NCI-H1694 treated with DMSO at 0.1 percent for 48 hours (cell line): ENCODE measurements at places on chromosomes 5 and 9.
A peak's percentile ranks its signal among the peaks of the same experiment; 100 is the strongest.

GRCh38 chr5:21783074-21783679 is 1070.0 kb downstream of the CDH12 start:
- DNase-seq = no peak

- peak; percentile 50 for DNase-seq
Observed at GRCh38 chr5:16934123-16934522, 2.0 kb downstream of the MYO10 start.

- DNase-seq = peak; percentile 82
Observed at GRCh38 chr9:31799953-31800609, 584.4 kb upstream of the ACO1 start.

DNA sequence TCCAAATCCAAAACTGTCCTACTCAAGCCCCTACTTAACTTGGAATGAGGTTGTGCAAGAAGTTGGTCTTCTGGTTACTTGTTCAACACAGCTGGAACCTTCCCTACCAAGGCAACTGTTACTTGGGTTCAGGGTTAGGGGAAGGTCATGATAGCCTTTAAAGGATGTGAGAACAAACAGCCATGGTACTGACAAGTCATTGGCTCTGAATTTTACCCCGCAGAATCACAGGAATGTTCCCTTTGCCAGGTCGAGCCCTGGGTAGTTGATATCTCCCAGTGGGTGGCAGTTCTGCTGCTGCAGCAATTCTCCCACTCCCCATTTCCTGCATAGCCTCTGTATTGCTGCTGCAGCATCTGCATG is 396.1 kb upstream of the MPDZ start:
- no peak for DNase-seq

DNA sequence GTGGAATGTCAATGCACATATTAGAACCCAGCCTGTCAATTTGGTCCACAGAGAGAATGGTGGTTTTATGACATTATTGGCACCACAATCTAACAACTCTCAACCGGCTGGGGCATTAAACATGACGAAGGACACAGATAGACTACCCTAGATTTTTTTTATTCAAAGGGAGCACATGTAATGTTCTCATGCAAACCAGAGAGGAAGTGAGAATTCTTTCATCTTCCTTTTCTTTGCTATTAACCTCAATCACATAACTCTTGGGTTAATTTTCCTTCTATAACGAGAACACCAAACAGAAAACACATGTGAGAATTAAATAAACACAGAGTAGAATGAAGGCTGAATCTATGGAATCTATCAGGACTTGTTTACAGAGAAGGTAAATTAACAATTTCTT is 94.9 kb upstream of the TNC start:
- no peak for DNase-seq

GRCh38 chr5:172903790-172904189 is 55.4 kb upstream of the RPL26L1 start:
- DNase-seq = no peak

DNA sequence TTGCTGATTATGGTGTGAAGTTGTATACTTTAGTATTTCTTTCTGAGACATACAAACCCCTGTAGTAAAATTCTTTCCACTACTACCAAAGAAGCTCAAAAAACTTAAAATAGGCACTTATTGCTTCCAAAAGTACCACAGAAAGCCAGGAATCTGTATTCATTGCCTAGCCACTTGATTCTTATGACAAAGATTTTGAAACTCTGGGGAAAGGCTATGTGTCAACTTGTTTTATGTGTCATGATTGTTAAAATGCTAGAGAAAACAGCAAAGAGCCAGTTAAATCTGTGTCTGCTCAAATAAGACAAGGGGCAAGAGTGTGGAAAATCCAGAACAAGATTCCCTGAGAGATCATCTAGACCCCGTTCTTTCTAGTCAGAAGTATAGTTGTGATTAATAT is 6.0 kb downstream of the KIF2A start:
- no peak for DNase-seq

DNA sequence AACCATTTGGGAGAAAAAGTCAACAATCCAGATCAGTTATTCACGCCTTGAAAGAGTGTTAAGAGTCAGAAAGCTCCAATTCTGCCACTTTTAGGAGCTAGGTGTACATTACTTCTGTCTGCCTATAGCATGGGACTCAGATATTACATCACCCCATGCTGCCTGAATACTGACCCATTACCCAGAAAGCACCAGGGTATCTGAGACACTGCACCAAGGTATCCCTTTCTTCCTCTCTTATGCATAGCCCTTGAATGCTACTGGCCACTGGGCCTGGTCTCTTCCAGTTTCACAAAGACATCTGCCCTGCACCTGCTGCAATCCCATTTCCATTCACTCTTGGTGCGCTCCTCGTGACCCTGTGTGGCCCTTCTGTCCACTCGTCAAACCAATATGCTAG is 2.6 kb downstream of the STRBP start:
- no peak for DNase-seq

DNA sequence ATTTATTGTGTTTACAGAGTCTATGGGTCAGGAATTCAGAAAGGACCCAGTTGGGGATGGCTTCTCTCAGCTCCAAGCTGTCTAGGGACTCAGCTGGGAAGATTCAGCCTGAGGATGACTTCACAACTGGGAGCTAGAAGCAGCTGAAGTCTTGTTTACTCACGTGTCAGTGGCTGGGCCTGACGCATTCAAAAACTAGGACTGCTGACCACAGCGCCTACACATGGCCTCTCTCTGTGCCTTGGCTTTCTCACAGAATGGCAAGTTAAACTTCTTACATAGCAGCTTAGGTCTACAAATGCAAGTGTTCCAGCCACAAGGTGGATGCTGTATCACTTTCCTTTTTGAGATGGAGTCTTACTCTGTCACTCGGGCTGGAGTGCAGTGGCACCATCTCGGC is 16.3 kb upstream of the PPP2CA start:
- DNase-seq = no peak

DNA sequence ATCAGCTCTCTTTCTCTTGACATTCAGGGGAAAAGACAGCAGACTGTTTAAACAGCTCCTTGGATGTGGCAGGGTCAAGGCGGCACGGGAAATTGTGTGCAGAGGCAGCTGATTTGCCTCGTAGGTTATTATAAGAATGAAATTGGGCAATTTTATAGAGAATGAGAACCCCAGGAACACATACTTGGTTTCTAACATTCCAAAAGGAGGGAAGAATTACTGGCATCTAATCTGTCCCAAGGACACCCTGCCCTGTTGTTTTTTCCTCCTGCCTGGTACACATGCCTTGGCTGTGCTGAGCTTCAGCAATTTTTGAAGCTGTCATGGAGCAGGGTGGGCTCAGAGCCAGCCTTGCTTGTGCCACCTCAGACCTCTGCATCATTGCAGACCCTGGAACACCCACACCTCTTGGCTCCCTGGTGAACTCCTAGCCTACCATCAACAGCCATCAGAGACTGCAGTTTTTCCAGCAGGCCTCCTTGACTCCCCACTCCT is 143.6 kb downstream of the BOD1 start:
- DNase-seq = no peak

GRCh38 chr9:17589771-17590170 is 10.9 kb downstream of the SH3GL2 start:
- DNase-seq = no peak

DNA sequence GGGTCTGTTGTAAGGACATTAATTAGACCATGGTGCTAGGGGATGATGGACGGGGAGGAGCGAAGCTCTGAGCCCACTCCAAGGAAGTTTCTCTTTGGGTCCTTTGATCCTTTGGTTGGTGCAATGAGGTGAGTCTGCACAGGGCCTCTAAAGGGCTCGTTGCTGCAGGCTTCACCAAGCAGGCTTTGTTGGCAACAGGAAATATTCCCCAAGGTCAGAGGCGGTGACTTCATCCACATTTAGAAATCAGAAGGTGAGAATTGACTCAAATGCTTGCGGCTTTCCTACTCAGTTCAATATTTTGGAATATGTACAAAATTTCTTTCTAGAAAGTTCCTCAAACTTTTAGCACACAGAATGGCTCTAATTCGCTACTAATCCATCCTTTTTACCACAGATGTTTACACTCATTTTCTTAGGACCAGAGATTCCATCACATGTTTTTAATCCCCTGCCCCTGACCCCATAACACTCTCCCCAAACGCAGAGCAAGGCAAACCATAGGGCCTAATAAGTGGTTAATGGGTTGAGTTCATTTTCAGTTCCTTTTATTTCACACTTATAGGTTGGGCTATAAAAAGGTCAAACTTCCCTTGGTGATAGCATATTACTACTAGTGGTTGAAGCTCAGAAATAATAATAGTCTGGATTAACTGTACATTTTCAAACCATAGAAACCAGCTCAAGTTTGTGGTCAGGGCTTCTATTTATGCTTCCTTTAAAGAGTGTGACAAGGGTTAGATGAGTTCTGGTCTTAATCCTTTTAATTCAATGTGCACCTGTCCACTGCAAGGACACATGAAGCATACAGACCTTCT is 37.3 kb upstream of the TMEM252 start:
- no peak for DNase-seq

- no peak for DNase-seq
Observed at GRCh38 chr9:136824496-136825225, 16.9 kb downstream of the RABL6 start.

GRCh38 chr5:149113669-149114068 is 27.6 kb upstream of the ABLIM3 start:
- DNase-seq = no peak

GRCh38 chr9:124296094-124296493 is 38.3 kb downstream of the NEK6 start:
- no peak for DNase-seq

DNA sequence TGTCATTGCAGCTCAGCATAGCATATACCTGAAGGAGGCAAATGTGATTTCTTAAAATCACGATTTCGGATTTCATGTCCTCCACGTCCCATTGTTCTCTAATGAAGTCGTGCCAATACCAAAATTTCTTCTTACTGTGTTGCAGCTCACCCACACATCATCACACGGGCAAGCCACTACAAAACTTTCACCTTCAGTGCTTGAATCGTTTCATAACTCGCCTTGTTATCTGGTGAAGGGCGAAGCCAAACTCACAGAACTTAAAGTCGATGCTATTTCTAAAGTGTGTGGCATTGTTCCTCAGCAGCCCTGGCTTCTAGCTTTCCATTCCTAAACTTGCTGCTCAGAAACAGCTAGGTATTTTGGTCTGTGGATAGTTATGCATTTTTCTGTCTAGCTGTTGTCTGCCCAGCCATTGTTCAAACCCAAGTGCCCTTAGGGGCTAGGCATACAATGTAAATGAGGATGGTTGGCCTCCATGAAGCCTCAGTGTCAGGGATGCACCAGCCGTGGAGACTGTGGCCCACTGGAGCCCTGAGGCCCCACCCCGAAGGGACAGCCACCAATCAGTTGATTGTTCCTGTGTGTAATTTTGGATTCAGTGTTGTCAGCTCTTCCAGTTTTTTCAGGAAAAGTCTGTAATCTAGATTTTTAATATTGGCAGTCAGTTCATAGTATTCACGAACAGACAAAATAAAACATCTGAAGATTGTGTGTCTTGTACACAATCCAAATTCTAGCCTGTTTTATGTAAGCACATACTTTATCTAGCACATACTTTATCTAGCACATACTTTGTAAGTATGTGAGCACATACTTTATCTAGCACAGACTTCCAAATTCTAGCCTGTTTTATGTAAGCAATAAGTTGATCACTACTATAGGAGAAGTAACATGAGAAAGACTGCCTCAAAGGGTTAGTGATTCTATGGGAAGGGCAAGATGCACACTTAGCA is 112.8 kb downstream of the DAPK1 start:
- no peak for DNase-seq

GRCh38 chr9:93500571-93501298 is 47.4 kb upstream of the FAM120AOS start:
- DNase-seq = no peak
